ENCODE measurements at places on chromosomes 6 and 20.

DNA sequence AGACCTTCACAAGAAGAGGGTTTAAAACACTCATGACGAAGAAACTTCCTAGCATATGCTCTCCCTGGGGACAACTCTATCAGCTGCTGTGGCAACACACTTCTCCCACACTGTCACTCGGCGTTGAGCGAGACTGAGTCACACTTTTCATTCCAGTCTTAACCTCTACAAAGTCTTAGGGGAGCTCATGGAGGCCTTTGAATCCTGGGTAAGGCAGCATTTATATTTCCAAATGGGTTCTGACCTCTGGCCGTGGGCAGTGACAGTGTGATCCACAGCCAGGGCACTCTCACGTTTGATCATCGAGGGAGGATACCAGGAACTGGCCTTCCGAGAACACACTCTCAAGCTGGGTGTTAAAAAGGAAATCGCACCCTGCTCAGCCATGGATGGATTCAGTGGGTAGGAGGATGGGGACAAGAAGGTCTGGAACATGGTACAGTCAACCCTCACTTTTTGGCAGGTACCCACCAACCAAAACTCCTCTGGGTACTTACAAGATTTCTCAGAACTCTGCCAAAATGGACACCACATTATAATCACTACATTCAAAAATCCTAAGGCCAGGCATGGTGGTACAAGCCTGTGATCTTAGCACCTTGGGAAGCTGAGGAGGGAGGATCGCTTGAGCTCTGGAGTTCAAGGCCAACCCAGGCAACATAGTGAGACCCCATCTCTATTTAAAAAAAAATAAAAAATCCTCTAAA is 19.6 kb downstream of the RRBP1 start:
- DNase-seq: no peak

DNA sequence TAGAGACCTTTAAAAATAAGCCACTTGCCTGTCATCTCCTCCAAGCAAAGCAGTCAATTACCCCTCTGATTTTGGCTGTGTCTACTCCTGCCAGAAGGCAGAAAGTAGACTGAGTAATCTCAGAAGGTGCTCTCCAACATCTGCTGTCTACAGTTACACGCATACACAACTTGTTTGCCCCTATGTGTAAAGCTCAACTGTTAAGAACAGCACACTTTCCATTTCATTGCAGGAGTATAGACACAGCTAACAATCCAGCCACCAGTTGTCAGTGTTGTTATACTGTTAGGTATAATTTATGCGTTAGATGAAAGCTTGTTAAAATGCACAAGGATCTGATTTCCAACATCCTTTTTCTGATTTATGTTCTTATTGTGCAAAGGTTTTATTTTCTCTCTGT is 88.2 kb downstream of the SAMD3 start:
- no peak for DNase-seq

- DNase-seq: no peak
Observed at GRCh38 chr6:38323216-38323615, 316.5 kb downstream of the BTBD9 start.

- no peak for DNase-seq
Observed at GRCh38 chr6:21342501-21342900, 251.1 kb upstream of the SOX4 start.

- peak; percentile 83 for DNase-seq
Observed at GRCh38 chr20:20552076-20552475, 160.4 kb downstream of the RALGAPA2 start.

DNA sequence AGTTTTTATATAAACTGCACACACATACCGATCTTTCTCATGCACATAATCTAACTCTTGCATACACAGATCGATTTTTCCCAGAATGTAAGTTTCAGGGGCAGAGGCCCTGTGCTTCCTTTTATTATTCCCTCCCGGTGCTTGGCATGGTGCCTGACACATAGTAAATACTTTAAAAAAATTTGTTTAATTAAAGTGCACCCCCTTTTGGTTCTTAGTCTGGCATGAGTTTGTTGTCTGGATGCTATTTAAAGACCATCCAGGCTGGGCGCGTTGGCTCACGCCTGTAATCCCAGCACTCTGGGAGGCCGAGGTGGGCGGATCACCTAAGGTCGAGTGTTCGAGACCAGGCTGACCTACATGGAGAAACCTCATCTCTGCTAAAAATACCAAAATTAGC is 5.4 kb upstream of the DEK start:
- DNase-seq: no peak

DNA sequence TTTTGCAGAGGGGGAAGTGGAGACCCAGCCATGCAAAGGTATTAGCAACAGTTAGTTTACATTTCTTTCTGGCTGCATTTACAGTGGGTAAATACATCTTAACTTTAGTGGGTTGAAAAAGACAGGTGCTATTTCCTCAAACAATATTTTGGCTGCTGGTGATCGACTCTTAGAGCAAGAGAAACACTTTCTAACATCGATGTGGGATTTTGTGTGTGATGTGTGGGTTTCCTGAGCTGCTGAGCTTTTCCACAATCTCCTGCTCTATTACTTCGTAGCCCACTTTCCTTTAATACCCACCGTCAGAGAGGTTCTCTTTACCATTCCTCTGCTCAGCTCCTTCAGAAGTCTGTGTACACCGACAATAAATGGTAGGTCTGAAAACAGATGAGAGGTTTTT is 339.0 kb downstream of the NRN1 start:
- DNase-seq: no peak

DNA sequence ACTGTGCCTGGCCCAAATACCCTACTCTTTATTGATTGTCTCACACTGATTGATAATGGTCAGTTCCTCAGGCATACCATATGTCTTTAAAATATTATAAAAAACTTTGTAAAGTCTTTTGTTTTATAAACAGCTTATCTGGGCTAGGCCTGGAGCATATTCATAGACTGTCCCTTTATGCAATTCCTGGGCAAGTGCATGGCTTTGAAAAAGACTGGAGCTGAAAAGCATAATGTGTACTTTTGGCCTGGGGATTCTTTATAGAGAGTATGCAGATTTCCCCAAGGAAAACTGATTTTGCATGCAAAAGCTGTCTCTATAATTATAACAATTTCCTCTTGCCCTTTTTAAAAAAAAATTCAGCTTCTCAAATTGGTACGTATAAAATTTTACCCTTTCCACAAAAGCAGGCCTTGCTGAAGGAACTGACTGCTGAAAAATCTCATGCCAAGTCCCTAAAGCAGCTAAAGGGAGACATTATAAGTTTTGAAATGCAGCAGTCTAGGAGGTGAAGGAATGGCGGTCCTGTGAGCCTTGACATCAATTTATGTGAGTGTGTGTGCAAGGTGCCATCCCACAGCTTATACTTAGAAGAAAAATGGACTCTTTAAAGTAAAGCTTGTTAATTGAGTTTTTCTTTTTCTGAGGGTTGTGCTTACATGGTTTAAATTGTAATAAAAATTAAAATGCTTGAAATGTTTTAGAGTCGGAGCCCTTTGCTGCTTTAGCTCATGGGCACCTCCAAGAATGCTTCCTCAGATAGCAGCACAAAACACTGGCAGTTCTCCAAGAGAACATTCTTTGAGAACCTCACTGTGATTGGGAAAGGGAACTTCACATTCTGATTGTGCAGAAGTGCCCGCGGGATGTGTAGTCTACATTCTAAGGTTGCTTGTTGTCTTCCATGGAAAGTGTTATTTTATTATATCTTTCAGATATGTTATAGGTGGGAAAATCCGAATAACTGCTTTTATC is 43.9 kb downstream of the PLCB4 start:
- DNase-seq: no peak

DNA sequence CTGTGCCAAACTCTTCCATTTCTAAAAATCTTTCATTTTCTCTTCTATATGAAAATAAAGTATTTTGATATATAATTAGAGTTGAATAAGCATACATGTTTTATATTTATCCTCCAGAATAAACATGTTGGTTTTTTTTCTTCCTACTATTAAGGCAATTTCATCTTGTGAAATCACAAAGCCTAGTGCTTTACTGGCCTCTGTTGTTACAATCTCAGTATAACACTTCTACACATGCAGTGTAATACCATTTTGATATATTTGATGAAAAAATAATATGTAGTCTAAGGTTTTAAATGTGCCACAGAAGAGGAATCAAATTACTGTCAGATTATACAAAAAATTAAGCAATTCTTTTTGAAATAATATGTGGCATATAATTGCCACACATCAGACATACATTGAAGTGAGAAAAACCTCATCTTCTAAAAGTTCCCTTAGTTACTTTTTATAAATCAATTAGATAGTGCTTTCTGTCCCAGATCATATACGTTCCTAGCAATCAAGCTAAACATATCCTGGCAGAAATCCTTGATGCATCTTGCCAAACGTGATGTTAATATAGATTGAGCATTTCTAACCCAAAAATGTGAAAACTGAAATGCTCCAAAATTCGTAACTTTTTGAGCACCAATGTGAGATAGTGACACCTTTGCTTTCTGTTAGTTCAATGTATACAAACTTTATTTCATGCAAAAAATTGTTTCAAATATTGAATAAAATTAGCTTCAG is 225.1 kb upstream of the MANEA start:
- DNase-seq: no peak

DNA sequence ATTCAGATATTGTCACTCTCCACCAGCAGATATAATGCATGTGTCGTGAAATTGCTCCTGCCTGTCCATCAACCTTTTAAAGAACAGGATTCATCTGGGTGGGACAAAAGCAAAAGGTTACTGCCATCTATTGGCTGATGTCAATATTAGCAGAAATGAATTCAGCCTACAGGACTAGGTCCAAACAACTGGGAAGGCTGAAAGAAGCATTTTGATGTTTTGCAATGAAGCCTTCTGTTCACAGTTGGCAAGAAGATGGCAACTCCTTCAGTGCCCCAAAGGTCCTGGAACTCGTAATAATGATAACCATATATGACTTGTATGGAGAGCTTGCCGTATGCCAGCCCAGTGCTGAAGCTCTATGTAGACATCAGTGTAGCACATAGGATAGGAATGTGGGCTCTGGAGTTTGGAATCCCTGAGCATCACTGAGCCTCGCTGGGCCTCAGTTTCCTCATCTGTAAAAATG is 7.5 kb downstream of the BCAS1 start:
- no peak for DNase-seq

DNA sequence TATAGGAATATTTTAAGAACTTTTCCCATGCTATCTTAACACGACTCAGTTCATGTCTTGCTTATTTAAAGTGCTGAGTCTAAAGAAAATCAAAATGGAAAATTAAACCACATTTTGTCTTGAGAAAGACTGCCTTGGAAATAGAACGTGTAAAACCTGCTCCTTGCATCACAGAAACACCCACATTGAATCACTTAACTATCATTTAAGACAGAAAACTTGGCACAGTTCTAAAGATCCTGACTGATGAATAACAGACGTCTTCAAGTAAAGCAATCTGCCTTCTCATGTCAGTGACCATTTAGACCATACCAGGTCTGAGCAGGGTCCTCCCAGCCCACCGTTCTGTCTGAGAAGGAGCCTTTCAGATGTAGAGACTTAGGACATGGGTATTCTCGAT is 7.4 kb downstream of the PERP start:
- DNase-seq: no peak

- no peak for DNase-seq
Observed at GRCh38 chr6:142534076-142534475, 232.3 kb downstream of the ADGRG6 start.

DNA sequence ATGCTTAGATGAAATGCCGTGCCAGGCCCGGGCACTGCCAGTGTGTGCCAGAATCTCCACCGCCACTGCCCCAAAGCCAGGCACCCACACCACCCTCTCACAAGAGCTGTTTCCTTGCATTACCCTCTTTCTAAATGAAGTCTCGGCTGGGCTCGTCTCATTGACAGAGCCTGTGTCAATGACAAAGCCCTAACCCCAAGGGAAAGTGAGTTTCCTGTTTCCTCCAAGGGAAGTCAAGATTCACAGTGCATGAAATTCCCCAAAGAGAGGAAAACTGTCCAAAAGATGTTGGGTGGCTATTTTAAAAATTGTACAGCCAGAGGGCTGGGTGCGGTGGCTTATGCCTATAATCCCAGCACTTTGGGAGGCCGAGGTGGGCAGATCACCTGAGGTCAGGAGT is 75.4 kb upstream of the AKAP12 start:
- no peak for DNase-seq

DNA sequence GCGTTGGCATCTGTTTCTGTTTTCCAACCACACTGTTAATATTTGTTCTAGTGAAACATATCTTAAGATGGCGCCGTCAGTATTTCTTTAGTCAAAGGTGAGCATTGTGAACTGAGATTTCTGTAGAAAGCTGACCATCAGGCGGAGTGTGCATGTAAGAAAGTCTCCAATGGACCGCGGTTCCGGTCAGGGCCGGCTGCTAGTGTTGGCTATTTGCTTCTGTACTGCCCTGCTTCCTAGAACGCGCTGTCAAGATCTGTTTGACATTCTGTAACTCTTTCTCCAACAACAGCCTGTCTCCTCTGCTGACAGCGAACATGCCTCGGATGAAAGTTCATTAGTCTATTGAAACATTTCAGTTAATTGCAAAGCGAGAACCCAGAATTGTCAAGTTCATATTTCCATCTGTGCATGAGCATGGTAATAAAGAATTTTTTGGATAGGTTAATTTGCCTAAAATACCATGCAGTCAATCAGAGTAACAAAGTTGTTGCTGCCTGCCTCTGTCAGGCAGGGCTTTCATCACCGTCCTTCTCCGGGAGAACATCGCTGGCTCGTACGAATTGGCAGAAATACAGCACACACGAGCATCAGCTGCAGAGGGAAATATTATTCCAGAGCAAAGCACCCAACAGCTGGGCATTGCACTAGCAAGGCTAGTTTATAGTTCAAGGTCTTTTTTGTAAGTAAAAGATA is 369.1 kb downstream of the CDH4 start:
- DNase-seq: no peak

DNA sequence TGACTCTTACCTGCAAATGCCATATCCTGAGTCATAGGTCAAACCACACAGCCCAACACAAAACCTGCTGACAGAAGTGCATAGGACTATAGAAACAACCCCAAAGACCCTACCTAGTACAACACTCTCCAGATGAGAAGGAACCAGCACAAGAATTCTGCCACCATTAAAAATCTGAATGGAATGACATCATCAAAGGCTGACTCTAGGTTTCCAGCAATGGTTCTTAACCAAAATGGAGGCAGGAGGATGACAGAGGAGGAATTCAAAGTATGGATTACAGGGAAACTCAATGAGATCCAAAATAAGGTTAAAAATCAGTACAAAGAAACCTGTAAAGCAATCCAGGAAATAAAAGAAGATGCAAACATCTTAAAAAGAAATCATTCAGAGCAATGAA is 31.2 kb downstream of the OR14J1 start:
- DNase-seq: no peak

DNA sequence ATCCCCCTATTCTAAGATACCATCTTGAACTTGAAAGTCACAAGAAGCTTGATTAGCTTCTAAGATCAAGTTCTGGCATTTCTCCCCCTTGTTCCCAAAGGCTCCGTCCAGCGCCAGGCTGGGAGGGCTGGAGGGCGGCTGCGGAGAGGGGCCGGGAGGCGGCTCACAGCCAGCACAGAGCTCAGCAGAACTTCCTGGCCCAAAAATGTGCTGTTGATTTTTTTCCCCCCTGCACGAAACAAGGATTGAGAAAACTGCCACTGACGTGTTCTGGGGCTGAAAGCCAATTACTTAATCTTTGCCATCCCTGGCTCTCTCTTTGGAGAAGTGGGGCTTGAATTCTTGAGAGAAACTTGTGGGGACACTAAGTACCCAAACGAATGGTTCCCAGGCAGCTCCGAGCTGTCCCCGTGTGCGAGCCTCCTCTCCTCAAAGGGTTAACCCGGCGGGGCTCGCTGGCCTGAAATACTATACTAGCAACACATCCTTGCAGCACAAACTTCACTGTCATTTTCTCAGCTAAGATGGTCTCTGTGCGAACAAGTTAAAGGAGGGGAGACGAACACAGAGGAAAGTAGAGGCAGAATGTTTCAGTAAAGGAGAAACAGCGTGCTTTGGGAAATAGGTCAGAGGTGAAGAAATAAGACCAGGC is 452 bp downstream of the TRAF3IP2 start:
- DNase-seq: no peak

- no peak for DNase-seq
Observed at GRCh38 chr20:12243327-12243726, 325.6 kb downstream of the BTBD3 start.
